ENCODE measurements at places on chromosomes 4 and X. TPM values are rescaled to one million over a fixed set of nuclear protein-coding genes. Genes with fewer than 3 reads are reported as not detected.

SUPT20HL2 gene
- total RNA-seq = not detected

CTAG2 gene
- not detected for total RNA-seq

CHRNA9 gene
- not detected for total RNA-seq

SLC49A3 gene
- 8.4 TPM for total RNA-seq

SERTM2 gene
- not detected for total RNA-seq

RASL11B gene
- 0.35 TPM for total RNA-seq

SASH3 gene
- total RNA-seq = 2.9 TPM

SMAD1 gene
- 40.4 TPM for total RNA-seq

DNA sequence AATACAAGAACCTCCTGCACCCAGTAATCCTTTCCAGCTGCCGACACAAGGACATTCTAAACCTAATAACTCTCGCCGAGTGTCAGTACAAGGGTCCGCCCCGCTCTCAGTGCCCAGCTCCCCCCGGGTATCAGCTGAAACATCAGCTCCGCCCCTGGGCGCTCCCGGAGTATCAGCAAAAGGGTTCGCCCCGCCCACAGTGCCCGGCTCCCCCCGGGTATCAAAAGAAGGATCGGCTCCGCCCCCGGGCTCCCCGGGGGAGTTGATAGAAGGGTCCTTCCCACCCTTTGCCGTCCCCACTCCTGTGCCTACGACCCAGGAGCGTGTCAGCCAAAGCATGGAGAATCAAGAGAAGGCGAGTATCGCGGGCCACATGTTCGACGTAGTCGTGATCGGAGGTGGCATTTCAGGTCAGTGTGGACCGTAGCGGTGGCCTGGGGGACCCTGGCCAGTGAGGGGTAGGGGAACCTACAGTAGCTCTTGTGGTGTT is at the start of gene MAOA:
MAOA (plus strand) TSS at position 295 of the 490 bp plus-strand sequence; CDS start at position 338, 43 bp downstream.
- DNase-seq = peak; percentile 93
- H3K4me3 ChIP-seq = peak within 1 kb of the TSS; percentile 60
- peak within 1 kb of the TSS; percentile 83 for H3K27ac ChIP-seq
- no peaks in the 10 kb centered on the region for H3K36me3 ChIP-seq
- no peaks in the 10 kb centered on the region for H3K27me3 ChIP-seq
- H3K4me1 ChIP-seq = no peaks in the 10 kb centered on the region

DNA sequence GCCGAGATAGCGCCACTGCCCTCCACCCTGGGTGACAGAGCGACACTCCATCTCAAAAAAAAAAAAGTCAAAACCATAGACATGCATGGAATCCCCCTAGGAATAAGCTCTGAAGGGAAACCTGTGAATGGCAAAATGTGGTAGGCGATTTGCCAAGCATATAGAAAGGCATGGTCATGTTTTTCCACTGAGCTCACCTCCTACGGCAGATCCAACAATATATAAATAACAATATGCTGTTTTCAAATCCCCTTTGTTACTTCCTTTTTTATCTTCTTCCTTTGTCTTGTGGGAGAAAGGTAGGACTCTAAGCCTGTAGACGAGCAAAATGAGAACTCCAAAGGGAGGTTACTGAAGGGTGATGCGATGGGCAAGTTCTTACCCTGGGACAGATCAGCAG is 219.0 kb downstream of the PALLD start:
- no peaks in the 10 kb centered on the region for H3K4me1 ChIP-seq
- no peak overlapping the region for H3K27ac ChIP-seq
- H3K36me3 ChIP-seq = no peaks in the 10 kb centered on the region
- H3K27me3 ChIP-seq = no peaks in the 10 kb centered on the region

DNA sequence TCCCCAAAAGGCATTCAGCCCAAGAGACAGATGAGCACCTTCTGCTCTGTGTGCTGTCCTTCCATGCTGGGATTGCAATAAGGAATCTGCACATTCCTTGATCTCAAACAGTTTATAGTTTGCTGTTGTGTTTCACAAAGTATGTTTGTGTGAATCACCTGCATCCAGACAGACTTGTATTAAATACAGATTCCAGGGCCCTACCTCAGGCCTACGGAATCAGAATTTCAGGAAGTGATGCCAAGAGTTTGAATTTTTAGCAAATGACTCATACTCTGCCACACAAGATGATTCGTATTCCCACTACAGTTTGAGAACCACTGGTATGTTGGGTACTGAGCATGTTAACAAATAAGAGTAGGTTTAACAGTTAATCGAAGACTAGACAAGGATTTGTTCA is 7.0 kb downstream of the VAMP7 start:
- H3K27ac ChIP-seq = no peak overlapping the region
- no peaks in the 10 kb centered on the region for H3K4me1 ChIP-seq
- no peaks in the 10 kb centered on the region for H3K36me3 ChIP-seq
- no peak overlapping the region for H3K4me3 ChIP-seq
- no peaks in the 10 kb centered on the region for H3K27me3 ChIP-seq

DNA sequence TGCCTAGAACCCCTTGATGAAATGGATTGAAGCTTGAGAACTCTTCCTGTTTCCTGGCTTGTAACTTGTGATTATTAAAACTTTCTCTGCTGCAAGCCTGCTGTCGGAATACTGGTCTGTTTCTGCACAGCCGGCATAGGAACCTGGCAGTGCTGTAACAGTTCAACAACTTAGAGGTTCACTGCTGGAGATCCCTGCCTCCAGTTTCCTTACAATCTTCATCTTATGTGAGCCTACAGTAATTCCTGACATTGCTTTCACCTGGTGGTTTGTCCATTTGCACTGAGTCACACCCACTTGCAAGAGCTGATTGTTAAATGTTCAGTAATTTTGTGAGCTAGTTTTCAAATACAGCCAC is 1.3 kb upstream of the SEPSECS start:
- H3K36me3 ChIP-seq = no peaks in the 10 kb centered on the region
- no peaks in the 10 kb centered on the region for H3K27me3 ChIP-seq
- peaks cover 5% of the 10 kb centered on the region for H3K4me1 ChIP-seq
- DNase-seq = no peak
- peak overlapping the region; percentile 86 for H3K4me3 ChIP-seq
- peak overlapping the region; percentile 99 for H3K27ac ChIP-seq

DNA sequence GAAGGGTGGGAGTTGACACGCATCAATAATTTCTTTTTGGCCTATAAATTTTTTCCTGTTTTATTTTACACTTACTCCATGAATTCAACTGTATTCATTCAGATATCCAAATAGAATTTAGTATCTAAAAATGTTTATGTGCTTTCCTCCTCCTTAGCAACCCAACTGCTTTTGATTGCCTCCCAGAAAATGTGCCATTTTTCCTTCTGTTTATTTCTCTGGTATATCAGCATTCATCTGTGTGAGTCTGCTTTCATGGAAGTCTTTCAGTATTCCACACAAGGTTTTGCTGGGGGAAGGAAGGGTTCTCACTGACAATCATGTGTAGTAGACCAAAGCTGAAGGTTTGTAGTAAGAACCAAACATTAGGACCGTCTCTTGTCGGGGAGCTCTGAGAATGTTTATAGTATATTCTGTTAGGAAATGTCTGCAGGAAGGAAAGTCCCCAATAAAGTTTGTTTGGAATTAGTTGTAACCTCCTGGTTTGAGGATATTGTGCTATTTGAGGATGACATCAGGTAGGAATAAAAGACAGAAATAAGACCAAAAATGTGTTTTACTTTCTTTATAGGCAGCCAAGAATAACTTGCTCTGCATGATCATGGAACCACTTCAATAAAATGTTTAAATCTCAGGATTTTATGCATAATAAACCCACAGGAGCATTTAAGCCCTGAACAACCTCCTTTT is 673.6 kb upstream of the INTU start:
- H3K4me1 ChIP-seq = no peaks in the 10 kb centered on the region
- no peaks in the 10 kb centered on the region for H3K27me3 ChIP-seq
- H3K36me3 ChIP-seq = no peaks in the 10 kb centered on the region

DNA sequence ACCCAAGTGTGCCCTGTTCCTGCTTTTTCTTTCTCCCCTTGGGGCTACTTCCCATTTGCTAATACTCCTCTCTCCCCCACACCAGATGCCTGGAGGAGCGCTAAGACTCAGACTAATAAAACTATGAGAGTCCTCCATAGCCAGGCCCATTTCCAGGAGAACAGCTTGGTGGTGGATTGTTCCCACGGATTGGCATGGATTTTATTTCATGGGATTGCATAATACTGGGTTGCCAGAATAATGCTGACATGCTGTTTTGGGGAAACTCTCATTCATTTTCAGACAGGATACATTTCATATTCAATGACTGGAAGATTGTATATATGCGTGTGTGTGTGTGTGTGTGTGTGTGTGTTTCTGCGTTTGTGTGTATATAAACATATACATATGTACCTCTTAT is 447.5 kb upstream of the PITX2 start:
- H3K27ac ChIP-seq = no peak overlapping the region
- H3K36me3 ChIP-seq = no peaks in the 10 kb centered on the region
- H3K4me1 ChIP-seq = no peaks in the 10 kb centered on the region
- DNase-seq = no peak
- H3K27me3 ChIP-seq = no peaks in the 10 kb centered on the region

DNA sequence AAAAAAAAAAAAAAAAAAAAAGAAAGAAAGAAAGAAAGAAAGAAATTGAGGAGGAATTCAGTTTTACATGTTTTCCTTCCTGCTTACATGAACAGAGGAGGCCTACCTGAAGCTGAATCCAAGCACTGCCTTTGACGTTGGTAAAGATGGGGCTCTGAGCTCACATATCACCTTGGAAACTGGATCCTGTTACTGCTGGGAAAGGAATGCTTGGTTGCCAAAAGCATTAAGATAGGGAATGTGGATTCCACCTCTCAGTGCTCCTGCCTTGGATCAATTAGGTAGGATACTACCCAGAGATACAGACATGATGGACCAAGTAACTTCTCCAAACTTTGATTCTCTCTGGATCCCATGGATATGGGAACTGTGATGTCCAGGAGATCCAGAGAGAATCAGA is 50.6 kb downstream of the NHS start:
- no peak overlapping the region for H3K27ac ChIP-seq
- DNase-seq = no peak
- H3K36me3 ChIP-seq = no peaks in the 10 kb centered on the region

GRCh38 chrX:34491126-34491525 is 166.0 kb downstream of the TMEM47 start:
- H3K4me1 ChIP-seq = no peaks in the 10 kb centered on the region
- H3K4me3 ChIP-seq = no peak overlapping the region
- H3K27me3 ChIP-seq = no peaks in the 10 kb centered on the region
- no peak for DNase-seq
- H3K27ac ChIP-seq = no peak overlapping the region

DNA sequence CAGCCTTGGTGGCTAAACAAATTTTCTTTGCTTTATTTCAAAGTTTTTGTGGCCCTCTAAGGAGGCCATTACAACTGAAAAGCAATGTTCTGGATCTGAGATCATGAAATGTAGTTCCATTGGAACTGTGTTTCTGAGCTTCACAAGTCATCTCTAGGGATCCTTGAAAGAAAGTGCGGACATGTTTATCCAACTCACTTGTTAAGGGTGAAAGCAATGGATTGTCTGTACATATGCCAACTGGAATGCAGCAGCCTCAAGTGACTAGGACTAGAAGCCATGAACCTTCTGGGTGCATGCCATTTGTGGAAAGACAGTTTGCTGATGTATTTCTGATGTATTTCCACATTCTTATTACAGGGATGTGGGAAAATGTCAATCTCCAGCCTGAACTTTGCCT is 36.7 kb upstream of the KLHL13 start:
- H3K27me3 ChIP-seq = no peaks in the 10 kb centered on the region
- H3K4me1 ChIP-seq = no peaks in the 10 kb centered on the region
- H3K4me3 ChIP-seq = no peak overlapping the region
- no peak for DNase-seq
- H3K27ac ChIP-seq = no peak overlapping the region
